ENCODE measurements at places on chromosomes 7 and 10.

DNA sequence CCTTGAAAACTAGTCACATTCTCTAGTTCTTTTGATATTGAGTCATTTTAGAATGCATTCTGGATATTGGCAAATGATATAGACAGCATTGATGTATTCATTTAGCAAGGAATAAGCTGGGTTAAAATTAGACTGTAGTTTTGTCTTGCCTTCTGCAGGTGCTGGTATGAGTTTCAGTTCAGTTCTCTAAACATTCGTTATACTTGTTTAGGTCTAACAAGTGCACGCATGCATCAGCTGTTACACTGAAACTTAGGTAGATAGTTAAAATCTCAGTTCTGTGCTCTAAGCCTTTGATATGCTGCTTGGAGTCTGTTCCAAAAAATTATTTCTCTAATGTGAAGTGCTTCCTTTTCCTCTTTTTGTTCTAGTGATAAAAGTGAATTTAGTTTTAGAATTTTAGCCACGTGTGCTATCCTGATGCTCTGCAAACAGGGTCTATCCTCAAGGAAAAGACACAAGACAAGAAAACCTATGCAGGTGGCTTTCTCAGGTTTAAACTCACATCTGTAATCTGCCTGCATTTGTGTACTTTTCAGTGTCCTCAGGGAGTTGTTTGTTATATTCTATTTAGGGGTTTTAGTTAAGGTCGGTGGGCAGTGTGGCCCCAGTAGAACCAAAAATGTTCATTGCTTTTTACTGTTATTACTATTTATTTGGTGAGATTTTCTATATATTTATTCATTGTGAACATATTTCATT is 409.0 kb downstream of the CDC14C start:
- no peak for DNase-seq

DNA sequence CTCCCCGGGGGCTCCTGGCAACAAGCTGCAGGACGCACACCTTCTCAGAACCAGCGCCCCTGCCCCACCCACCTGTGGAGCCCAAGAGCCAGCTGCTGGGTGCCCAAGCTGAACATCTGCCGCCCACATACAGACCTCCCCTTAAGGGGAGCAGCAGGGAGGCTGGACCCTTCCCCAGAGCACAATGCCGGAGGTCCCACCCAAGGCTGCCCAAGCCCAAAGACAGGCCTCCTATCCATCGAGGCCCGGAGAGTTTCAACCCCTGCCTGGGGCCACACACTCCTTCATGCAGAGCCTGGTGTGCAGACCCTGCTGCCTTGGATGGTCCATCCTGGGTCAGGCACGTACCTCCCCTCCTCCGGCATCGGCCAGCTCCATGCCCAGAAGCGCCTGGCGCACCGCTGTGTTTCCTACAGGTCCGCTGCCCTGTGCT is 48.7 kb downstream of the VIPR2 start:
- no peak for DNase-seq

GRCh38 chr10:5545011-5545410 is 20.2 kb downstream of the CALML3 start:
- no peak for DNase-seq

DNA sequence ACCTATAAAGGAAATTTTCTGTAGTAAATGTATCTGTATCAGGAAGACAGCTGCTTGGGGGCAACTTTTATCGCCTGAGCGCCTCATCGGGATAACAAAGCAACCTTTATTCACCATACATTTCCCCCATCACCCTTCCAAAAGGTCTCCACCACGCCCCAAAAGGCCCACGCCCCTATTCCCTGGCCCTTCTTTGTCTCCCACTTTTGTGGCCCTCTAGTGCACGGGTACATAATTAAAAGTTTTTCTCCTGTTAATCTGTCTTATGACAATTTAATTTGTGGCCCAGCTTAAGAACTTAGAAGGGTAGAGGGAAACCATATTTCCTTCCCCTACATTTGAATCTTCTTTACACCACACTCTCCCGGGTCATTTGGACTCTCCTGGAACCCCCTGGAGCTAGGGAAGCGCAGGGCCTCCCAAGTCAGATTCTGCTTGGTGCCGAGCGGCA is 625 bp downstream of the RP9 start:
- DNase-seq: peak; percentile 66

- peak; percentile 92 for DNase-seq
Observed at GRCh38 chr7:36119005-36119706, 33.9 kb upstream of the EEPD1 start.
